SK-MEL-5 (cell line): ENCODE measurements at places on chromosomes 6 and 20.

DNA sequence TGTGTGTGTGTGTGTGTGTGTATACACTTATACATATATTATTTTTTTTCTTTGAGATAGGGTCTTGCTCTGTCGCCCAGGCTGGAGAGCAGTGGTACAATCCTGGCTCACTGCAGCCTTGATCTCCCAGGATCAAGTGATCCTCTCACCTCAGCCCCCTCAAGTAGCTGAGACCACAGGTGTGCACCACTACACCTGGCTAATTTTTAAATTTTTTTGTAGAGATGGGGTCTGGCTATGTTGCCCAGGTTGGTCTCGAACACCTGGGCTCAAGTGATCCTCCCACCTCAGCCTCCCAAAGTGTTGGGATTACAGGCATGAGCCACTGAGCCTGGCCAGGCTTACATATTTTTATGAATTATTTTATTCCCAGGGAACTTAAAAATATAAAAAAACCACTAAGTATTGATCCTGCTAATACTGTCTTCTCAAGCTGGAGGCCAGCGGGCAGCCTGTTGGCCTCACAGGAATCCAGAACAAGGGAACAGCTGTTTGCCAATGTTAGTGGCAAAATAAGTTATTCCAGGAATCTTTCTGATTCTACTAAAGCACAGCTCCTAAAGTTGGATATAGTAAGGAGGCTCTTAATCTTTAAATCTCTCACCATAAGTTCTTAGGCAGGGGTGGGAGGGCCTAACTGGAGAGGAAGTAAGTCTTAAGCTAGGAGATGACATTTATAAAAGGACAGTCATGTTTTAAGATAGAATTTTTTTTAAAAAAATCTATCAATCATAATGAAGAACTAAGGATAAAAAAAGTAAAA is 135.5 kb upstream of the NUP153 start:
- peak; percentile 35 for DNase-seq

- peak; percentile 49 for DNase-seq
Measured at GRCh38 chr6:110542311-110543024, 66.1 kb upstream of the SLC22A16 start.

DNA sequence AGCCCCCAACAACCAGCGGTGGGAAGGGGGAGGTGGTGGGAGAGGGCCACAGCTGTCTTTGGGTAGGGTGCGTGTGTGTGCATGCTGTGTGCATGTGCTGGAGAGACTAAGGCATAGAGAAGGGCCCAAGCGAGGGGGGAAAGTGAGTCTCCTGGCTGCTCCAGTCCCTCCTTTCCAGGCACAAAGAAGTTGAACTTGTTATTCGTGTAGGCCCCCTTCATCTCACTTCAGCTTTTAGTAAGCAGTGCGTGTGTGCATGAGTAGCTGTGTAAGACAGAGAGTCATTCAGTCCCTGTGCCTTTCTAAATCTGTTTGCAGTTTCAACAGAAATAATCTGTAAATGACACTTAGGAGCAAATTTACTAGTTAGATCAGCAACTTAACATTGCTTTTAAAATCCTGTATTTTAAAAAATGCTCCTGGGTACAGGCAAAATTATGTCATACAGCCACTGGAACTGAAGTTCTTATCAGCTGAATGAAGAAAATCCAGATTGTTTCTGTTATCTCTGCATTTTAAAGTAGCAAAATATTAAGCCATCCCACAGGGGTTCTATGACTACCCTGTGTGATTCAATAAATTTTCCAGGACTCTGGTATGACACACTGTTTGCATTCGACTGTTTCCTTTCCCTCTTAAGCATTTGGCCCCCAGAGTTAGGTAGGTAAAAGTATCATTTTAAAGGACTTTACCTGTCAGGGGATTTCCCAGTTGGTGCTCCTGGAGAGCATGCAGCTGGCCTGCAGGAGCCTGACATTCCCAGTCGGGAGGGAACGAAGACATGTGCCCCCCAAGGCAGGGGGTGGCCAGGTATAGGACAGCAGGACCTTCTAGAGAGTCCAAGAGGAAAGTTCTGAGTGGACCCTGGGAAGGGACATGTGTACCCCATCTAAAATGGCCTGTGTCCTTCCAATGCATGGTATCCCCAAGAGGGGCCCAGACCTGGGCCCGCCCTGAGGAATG is 39.0 kb downstream of the MTRES1 start:
- no peak for DNase-seq

- DNase-seq, result no peak
Measured at GRCh38 chr6:32912951-32913350, 27.9 kb downstream of the HLA-DMB start.

GRCh38 chr20:45448270-45448669 is 21.3 kb upstream of the WFDC2 start:
- peak; percentile 84 for DNase-seq

DNA sequence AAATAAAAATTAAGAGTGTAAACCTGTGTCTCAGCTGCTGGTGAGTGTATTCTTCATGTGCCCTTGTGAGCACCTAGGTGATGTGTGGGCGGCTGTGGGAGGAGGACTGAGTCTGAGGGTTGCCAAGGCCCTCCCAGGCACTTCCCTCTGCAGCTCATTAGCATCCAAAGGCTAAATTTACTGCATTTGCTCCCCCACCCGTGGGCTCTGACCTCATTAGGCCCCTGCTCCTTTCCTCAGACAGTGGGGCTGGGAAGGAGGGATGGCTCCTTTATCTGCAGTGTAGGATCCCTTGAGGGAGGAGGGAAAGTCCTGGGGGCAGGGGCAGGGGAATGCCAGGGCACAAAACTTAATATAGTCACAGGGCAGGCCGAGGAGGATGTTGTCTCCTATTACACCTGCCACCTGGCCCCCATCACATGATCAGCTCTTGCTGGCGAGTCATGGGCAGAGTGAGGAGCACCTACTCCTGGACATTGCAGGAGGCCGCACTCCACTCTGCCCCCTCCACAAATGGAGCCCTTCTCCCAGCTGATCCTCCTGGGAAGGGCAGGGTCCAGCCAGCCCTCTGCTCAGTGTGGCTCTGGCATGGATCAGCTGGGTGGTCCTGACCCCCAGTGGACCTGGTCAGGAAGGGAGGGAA is 133.2 kb downstream of the MRPL14 start:
- DNase-seq, result no peak

GRCh38 chr6:26170951-26171841 is 84.0 kb downstream of the HFE start:
- DNase-seq, result no peak
